H9 (cell line): ENCODE measurements at places on chromosomes 4 and X.

DNA sequence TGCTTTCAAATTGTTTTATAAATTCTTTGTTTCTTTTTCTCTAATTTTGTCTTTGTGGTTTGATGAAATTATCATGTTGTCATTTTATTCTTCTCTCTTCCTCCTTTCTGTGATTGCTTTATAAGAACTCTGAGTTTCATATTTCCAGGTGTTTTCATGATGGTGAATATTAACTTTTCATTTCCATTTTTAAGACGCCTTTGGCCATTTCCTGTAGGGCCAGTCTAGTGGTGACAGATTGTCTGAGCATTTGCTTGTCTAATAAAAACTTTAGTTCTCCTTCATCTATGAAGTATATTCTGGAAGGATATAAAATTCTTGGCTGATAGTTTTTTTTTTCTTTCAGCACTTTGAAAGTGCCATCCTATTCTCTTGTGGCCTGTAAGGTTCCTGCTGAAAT, 128.1 kb downstream of the FAM13A start:
- DNase-seq: no peak

DNA sequence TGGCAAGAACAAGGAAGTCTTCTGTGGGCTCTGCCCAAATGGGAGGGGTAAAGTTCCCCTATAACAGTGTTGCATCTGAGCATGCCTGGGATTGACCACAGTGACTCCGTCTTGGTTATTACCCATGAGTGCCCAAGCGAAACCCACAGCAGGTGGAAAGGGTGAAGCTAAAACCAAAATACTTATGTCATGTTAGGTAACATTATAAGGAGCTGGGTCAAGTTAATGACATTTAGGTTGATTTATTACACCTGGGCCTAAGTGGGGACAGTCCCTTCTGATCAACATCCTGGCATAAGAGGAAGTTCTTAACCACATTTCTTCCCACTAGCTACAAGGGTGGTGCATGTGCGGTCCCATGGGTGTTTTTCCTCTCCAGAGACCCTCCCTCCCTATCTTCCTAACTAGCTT, 1.3 kb upstream of the ZNF732 start:
- DNase-seq: no peak

DNA sequence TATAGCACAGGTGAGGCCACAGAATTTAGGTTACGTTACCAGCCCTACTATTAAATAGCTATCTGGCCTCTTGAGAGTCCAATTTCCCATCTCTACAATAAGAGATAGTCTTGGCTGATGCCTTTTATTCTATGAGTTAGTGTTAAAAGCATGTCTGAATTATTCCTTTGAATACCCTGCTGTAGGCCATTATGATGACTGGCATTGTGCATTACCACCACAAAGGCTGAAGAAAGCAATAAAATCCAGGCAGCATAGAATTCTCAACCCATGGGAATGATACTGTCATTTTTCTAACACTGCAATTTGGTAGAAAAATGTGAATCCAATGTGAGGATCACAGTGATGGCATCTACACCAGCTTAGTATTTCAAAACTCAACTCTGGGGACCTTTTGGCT, 51.4 kb downstream of the OTC start:
- DNase-seq: no peak

GRCh38 chr4:81470456-81471297, 1.0 kb downstream of the RASGEF1B start:
- peak; percentile 45 for DNase-seq

GRCh38 chrX:124540474-124540873, 194.1 kb downstream of the SH2D1A start:
- DNase-seq: no peak

DNA sequence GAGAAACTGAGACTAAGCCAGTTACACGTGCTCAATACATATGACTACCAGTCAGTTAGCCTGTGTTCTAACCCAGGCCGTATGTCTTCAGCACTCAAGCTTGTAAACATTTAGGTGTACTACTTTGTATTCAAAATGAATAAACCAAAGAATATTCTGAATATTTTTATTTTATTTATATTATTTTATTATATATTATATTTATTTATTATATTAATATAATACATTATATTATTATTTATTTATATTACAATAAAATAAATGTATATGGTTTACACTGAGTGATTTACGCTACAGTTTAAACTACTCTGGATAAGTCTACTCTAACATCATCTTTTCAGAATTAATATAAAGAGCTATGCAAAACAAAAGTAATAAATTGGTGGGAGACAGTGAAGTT, 691.5 kb downstream of the CENPC start:
- no peak for DNase-seq

- no peak for DNase-seq
Observed at GRCh38 chr4:33226133-33226532, 2506.0 kb downstream of the PCDH7 start.

DNA sequence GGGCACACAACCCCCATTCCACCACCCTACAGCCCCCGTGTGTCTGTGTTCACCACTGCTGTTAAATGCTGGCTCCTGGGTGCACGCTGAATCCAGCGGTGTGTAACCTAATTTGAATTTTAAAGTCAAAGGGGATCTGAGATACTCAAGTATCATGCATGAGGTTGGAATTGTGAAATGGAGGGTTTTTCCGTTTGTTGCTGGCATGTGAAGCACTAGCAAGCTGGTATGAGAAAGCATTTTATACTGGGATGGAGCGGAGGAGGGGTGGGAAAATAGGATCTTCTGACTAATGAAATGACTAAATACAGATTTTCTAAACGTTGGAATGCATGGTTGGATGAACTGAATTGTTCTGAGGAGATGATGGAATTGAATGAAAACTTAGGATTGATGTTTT, 36.9 kb upstream of the FAT1 start:
- DNase-seq: no peak

DNA sequence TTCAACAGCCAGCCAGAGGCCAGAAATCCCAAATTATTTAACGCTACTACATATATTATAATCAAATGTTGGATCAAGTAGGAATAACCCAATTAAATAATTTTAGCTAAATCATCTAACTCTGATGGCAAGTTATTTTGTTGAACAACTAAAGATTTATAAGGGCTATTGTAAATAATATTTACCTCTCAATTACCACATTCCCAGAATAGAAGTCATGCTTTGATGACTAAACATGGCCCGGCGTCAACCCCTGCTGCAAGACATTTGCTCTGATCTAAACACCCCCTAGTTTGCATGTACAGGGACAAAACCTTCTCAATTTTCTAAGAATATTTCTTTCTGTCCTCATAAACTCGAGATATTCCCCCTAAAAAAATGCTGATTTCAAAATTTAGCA, 14.2 kb downstream of the VEGFC start:
- DNase-seq: no peak

DNA sequence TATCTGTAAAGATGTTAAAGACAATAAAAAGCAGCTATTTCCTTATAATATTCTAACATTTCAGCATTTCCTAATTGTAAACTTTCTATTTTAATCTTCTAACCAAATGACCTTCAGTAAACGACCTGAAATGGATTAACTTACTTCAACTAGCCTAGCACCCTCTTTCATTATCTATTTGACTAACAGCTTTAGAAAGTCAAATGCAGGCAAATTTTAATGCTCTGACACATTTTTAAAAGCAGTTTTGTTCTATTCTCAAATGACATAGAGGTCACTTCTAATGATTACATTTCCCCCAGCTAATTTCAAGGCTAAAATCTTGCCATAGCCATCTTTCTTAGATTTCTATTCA, 41.9 kb downstream of the SLC7A11 start:
- no peak for DNase-seq

DNA sequence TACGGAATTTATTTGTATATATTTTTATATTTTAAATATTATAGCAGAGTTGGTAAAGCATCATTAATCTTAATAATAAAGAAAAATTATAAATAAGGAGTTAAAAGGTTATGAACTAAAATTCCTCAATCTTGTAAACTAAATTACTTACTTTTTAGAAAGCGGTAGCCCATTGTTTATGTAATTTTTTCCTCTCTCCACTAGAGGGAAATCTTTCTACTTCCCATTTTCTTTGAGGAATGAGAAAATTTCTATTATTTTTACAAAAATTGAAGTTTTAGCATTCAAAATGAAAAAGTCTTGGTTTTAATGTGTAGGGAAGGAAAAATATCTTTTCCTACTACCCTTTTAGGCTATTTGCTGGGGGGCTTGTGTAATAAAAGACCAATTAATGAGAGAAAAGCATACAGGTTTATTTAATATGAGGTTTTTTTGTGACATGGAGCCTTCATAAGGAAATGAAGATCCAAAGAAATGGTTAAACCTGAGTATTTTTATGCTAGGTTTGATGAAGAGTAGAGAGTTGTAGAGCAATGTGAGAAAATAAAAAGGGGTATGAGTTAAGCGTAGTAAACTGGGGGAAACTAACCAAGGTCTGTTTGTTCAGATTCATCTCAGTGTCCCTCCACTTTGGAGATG, 68.7 kb upstream of the ADAD1 start:
- DNase-seq: no peak

- DNase-seq: no peak
Observed at GRCh38 chrX:68490644-68491043, 8.2 kb upstream of the YIPF6 start.

DNA sequence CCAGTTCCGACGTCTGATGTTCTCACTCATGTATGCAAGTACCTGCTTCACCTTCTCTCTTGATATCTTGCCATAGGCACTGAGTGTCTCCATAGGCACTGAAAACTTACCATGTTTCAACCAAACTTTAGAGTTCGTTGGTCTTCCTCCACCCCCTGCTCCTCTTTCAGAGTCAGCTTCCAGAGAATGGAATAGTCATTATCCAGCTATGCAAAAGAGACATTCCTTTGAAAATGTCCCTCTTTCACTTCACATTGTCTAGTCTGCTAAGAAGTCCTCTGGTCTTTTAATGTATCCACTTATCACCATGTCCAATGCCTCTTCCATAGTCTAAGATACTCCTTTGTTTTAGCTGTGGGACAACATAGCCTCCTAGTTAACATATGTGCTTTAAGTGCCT, 566.0 kb upstream of the TENM3 start:
- DNase-seq: no peak

- no peak for DNase-seq
Observed at GRCh38 chr4:85486425-85487086, 11.6 kb downstream of the ARHGAP24 start.

- no peak for DNase-seq
Observed at GRCh38 chr4:128335541-128335940, 47.9 kb upstream of the PGRMC2 start.

- no peak for DNase-seq
Observed at GRCh38 chrX:130788786-130789581, 114.0 kb downstream of the ENOX2 start.

DNA sequence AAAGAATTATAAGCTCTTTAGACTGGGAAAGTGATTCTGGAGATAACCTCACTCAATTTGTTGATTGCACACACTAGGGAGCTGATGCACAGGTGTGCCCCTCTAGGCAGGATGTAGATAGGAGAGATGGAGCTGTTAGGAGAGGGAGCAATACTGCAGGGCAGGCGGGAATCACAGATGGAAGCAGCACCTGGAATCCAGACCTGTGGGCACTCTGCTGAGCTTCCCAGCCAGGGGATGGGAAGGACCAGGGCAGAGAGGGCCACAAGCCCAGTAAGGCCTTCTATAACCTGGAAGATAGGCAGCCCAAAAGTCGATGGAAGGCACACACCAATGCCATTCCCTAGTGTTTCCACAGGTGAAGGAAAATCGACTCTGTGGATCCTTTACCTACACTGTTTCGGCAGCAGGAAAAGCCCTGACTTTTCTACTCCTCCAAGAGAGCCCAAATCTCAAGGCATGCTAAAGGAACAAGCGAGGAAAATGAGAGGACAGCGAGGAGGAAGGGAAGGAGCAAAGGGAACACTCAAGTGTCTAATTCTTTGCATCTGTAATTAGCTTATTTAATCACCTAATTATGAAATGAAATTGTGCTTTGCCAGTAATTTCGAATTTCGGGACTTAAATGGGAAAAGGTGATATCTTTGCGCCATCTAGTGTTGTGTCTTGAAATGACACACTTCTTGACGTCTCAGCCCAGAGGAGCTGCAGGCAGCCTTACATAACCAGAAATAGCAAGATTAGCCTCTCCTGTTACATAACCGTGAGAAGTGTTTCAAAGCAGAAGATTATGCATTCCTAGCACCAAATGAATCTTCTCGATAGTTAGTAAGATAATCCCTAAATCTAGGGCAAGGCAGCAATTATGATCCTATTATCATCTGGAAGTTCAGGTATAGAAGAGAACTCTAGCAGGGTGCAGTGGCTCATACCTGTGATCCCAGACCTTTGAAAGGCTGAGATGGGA, 31.0 kb upstream of the TLR3 start:
- DNase-seq: no peak

GRCh38 chrX:1386338-1387127, 5.4 kb downstream of the SLC25A6 start:
- DNase-seq: no peak

DNA sequence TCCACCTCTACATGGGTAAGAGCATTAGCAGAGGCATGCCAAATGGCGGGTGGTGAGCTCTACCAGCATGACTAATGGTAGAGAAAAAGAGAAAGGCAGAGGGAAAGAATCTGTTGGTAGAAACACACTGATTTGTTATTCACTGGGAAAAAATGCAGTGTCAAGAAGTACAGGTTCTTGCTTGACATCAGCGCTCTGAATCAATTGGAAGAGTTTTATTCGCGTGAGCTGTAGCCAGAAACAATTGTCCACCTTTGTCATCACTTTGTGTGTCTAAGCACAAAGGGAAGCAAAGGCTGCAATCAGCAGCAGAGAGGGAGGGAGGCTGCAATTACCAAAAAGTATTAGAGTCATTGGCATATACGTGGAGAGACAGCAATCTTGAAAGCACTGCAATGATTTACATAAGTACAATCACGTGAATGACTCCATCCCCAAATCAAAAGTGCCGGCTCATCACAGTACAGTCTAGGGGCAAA, 67.7 kb upstream of the HS3ST1 start:
- DNase-seq: no peak

DNA sequence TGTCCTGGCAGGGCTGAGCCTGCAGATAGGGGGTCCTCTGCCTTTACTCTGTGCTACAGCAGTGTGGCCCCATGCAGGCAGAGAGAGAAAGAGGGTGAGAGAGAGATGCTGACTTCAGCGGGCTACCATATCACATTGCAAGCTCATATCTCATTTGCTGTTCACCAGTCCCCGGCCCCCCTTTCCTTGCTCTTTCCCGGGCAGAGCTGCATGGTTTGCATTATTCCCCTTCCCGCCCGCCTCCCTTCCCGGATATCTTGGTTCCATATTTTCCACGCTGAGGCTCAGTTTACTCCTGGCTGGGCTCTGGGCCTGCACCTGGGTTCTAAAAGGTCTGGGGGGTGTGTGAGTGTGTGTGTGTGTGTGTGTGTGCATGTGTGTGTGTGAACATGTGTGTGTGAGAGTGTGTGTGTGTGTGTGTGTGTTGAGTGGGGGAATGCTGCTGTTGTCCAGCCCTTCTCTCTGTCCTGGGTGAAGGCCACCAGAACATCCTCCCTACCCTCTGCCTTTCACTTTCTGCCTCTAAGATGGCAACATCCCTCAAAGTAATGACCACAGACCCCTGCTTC, 63.5 kb downstream of the PJA1 start:
- DNase-seq: no peak

DNA sequence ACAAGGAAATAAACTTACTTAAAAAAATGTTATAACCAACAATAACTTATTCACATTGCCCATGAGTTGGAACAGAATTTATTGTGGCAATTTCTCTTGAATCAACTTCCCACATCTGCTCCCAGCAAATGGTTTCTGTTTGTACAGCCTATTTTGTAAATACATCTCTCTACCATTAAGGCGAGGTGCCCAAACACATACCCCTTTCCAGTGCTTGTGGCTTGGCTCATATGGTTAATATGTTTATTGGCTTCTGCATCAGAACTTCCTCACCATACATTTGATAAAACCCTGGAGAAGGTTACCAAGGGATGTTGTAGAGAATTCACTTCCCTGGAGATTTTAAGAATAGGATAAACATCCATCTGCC, 207.1 kb downstream of the SOWAHB start:
- no peak for DNase-seq
